ENCODE measurements at places on chromosomes 7 and 10. TPM values are rescaled to one million over a fixed set of nuclear protein-coding genes. Genes with fewer than 3 reads are reported as not detected.

The IKZF1 gene
- total RNA-seq = not detected

GRCh38 chr10:34845070-34845469 lies 30.0 kb upstream of the PARD3 start:
- H3K4me1 ChIP-seq = no peaks in the 10 kb centered on the region
- H3K27me3 ChIP-seq = peaks cover 20% of the 10 kb centered on the region
- no peak overlapping the region for H3K4me3 ChIP-seq
- DNase-seq = no peak
- no peaks in the 10 kb centered on the region for H3K36me3 ChIP-seq

The HMX3 gene
- not detected for total RNA-seq

GRCh38 chr7:82998436-82998835 lies 164.2 kb downstream of the PCLO start:
- no peak overlapping the region for H3K27ac ChIP-seq
- H3K4me3 ChIP-seq = no peak overlapping the region
- H3K36me3 ChIP-seq = no peaks in the 10 kb centered on the region
- no peaks in the 10 kb centered on the region for H3K4me1 ChIP-seq
- no peak for DNase-seq
- no peaks in the 10 kb centered on the region for H3K27me3 ChIP-seq

DNA sequence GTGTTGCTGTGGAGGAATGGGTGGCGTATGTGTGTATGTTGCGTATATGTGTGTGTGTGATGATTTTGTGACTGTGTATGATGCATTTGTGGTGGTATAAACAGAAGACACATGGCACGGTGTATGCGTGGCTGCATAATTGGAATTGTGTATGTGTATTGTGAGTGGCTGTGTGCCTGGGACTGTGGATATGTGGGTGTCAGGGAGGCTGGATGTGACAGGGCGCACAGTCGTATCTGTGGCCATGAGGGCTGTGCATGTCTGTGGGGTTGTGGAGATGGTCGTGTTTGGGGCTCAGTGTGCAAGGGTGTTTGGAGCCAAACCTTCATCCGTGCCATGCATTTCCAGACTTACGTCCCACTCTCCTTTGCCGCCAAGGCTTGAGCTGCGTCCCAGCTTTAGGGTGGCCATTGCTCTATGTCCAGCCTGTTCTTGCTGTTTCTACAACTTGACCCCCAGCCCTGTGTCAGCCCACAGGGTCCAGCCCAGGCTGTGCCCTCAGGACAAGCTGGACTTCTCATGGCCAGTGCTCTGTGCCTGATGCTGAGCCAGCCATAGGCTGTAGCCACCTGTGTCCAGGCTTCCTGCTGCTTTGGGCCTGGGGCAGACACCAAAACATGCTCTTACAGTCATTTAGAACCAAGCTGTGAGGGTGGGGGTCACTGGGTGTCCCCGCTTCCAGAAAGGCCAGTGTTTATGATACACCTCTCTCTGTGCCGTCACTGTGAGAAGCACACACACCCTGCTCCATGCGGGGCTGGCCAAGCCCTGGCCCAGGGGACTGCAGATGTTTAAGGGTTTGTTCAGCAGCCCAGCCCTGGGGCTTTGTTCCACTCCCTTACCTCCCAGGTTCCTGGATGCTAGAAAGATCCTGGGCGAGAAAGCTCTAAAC lies 127.6 kb downstream of the NEURL1 start:
- H3K27ac ChIP-seq = no peak overlapping the region
- H3K4me1 ChIP-seq = peaks cover 5% of the 10 kb centered on the region
- H3K36me3 ChIP-seq = peaks cover 85% of the 10 kb centered on the region
- no peak for DNase-seq

DNA sequence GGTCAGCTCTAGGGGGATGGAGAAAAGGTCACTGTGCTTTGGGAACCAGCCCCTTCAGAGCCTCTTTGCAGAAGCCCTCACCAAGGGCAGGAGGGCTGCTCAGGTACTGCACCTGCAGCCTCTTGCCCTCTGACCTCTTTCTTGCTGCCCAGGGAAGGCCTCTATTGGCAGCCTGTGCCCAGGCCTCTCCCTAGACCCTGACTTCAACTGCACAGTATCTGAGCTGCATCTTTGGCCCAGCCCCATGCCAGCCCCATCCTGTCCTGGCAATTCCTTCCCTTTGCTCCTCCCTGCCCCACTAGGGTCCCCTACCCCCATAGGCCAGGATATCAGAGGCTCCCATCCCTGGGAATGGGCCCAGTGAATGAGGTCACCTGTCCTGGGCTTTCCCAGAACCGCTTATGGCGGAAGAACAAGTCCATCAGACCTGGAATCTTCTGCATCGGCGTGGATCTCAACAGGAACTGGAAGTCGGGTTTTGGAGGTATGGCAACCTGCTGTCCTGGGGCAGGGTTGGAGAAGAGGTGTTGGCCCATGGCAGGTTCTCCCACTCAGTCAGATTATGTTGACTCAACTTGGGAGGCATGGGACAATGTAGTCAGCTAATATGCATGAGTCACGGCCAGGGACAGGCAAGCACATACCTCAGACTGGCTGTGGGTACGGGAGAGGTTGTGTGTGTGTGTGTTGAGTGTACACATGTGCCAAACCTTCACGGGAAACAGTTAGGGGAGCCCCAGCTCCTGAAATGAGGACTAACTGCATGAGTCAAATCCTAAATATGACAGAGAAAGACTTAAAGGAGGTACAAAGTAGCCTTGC lies 17.1 kb upstream of the CPA1 start:
- peaks cover 27% of the 10 kb centered on the region for H3K4me1 ChIP-seq
- DNase-seq = peak; percentile 99
- H3K27me3 ChIP-seq = no peaks in the 10 kb centered on the region
- H3K36me3 ChIP-seq = no peaks in the 10 kb centered on the region

The DDC gene
- not detected for total RNA-seq

GRCh38 chr7:64665980-64666662 lies at the start of gene ZNF107:
ZNF107 (plus strand) TSS chr7:64666133; CDS start chr7:64666283, 150 bp downstream.
- no peaks in the 10 kb centered on the region for H3K4me1 ChIP-seq
- peak within 1 kb of the TSS; percentile 82 for H3K27ac ChIP-seq
- peak; percentile 93 for DNase-seq
- H3K4me3 ChIP-seq = peak within 1 kb of the TSS; percentile 99
- H3K27me3 ChIP-seq = no peaks in the 10 kb centered on the region
